M059J (cell line): ENCODE measurements at places on chromosomes 5 and 9.

- no peak for DNase-seq
Measured at GRCh38 chr9:135712613-135713295, 10.8 kb downstream of the KCNT1 start.

GRCh38 chr5:139650689-139651042 lies 2.5 kb downstream of the CXXC5 start:
- DNase-seq = no peak

GRCh38 chr5:169695919-169696490 lies 58.9 kb downstream of the DOCK2 start:
- DNase-seq = peak; percentile 99

GRCh38 chr9:91418215-91418610 lies 5.4 kb downstream of the NFIL3 start:
- DNase-seq = no peak

DNA sequence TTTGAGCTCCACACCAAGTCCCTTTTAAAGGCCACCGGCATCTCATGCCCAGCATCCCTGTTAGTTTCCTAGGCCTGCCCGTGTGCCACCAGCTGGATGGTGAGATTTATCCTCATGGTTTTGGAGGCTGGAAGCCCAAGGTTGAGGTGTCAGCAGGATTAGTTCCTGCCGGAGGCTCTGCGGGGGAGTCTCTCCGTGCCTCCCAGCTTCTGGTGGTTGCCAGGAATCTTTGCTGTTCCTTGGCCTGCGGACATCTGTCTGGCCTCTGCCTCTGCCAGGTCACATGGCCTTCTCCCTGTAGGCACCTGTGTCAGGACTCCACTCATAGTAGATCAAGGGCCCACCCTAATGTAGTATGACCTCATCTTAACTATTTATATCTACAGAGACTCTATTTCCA lies 45.4 kb downstream of the JADE2 start:
- no peak for DNase-seq

DNA sequence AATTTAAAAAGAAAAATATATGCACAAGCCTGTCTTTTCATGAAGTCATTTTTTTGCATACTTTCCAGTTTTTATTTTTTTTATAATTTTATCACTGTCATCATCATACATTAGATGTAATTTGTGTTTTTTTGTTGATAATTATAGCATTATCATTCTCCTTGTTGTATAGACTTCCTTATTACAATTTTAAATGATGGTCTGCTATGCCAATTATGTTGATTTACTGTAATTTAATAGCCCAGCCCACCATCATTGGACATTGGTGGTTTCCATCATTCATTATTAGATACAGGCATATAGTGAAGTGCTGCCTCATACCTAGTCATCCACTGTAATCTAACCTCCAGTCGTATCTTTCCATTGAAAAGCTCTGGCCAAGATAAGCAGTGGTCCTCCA lies 3.8 kb upstream of the TJP2 start:
- no peak for DNase-seq

- peak; percentile 34 for DNase-seq
Measured at GRCh38 chr9:99052815-99053715, 51.8 kb upstream of the TGFBR1 start.

DNA sequence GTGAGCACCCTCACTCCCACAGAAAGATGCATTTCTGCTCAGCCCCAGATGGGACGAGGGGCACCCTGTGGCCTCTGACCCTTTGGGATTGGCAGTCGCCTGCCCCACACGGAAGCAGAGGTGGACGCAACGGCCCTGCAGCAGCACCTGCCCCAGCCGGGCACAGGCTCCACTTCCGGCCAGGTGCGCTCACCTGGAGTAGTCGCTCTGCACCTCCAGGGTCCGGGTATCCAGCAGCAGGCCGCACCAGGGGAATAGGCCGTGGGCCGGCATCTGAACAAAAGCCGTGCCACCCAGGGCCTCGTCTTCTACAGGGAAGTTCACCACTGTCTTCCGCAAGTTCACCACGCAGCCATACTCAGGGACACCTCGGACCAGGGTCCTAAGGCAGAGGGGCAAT lies 30.7 kb downstream of the TERT start:
- no peak for DNase-seq

GRCh38 chr5:132475497-132475882 lies 15.1 kb downstream of the IRF1 start:
- no peak for DNase-seq

GRCh38 chr5:124574521-124575436 lies 171.7 kb downstream of the ZNF608 start:
- no peak for DNase-seq

- DNase-seq = no peak
Measured at GRCh38 chr5:125181955-125182354, 435.5 kb upstream of the ZNF608 start.

DNA sequence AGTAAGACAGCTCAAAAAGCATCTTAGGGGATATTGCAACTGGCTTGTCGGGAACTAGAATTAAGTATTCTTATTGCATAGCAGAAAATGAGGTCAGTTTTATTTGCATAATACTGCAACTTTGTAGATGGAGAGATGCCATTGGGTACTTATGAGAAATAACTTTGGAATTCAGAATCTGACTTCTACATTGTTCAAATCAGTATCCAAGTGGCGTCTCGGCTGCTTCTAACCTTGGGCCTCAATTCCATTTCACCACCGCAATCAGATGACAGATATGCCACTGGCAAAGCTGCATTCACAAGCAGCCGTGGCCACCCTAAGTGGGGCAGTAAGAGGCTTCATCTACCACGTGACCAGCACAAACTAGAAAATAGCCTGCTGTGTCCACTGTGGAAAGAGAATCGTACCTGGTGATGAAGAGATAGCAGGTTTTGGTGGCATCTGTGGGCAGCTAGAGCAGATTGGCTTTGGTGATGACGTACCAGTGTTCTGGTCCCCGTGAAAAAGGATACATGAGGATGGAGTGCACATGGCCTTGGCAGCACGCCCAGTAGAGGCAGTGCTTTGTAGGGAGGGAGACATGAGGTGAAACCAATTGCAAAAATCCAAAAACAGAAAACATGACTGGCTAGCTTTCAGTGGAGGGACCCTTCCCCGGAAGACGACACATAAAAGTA lies 116.6 kb downstream of the KLHL3 start:
- DNase-seq = peak; percentile 96

DNA sequence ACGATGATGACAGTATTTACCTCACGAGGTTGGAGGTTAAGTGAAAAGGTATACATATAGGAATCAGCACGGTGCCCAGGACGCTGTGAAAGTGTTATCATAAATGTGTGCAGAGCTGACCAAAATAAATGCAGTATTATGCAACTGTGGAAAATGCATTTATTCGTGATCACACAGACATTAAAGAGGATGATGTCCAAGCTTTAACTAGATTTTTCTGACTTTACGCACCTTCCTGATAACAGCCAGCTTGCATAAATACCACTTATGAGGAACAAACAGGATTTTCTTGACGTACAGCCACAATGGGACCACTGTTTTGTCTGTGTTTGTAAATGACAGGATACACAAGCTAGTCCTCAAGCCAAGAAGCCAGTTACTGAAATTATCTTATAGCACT lies 71.4 kb upstream of the ATP10B start:
- no peak for DNase-seq

GRCh38 chr5:21765406-21765805 lies 1087.7 kb downstream of the CDH12 start:
- DNase-seq = no peak

DNA sequence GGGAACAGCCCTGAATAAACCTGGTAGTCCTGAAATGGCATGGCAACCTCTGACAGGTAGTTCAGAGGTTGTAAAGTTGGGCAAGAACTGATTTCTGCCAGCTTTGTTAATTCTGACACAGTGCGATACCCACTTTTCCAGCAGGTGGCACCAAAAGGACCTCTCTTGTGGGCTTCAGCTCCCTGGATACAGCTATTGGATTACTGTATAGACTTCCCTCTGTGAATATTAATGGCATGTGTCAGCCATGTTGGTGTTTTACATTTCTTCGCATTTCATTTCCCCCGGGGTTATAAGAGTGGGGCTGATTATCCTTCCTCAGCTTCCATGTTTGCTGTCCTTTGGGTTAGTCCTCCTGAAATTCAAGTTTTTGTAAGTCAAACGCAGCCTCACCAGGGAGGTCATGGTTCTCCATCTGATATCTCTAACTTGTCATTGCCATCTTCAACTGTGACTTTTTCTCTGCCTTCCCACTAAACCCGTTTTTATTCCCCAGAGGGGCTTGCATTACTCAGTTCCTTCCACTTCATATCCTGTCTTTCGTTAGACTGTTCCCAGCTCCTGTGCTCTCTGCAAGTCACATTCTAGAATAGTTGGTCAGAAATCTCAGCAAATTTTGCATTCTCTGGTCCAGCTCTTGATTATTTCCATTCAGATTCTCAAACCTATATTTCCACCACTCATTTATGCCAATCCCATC lies 135.6 kb downstream of the LIFR start:
- peak; percentile 71 for DNase-seq

DNA sequence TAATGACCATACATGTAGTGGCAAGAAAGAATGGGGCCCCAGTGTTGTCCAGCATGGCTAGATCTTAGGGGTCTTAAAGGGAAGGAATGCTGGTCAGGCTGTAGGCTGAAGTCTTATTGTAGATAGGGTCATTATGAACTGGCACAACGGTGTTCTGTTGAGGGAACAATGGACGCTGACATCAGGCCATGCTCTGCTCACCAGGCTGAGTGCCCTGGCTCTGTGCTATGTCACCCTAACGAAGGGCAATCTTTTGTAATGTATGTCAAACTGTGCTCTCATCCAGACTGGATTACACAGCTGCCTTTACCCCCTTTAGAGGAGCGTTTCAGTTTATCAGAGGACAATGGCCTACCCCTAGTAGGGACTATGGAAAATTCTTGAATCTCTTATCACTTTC lies 14.6 kb upstream of the ZNF608 start:
- DNase-seq = no peak

GRCh38 chr9:73023025-73023541 lies 70.2 kb upstream of the ALDH1A1 start:
- peak; percentile 75 for DNase-seq
